Caco-2 (cell line): ENCODE measurements at places on chromosomes 12 and 14.

GRCh38 chr12:14825256-14825655, 11.3 kb upstream of the SMCO3 start:
- no peak for DNase-seq

DNA sequence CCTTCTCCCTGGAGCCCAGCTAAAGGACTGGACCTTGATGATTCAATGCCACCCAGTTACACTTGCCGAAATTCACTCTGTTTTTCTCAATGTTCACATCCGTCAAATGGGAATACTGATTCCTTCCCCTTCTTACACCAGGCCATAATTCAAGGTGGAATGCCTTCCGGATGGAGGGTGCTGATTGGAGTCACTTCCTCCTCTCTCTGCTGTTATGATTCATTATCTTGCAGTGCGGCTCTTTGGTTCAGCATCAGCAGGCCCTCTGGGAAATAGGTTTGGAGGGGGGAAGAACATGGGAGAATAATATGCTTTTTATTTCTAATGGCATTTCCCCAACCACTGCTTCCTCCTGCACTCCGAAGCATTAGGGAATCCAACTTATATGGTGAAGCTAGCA, 390.6 kb upstream of the TBX3 start:
- no peak for DNase-seq

GRCh38 chr12:41905759-41906297, 238.8 kb downstream of the GXYLT1 start:
- no peak for DNase-seq

DNA sequence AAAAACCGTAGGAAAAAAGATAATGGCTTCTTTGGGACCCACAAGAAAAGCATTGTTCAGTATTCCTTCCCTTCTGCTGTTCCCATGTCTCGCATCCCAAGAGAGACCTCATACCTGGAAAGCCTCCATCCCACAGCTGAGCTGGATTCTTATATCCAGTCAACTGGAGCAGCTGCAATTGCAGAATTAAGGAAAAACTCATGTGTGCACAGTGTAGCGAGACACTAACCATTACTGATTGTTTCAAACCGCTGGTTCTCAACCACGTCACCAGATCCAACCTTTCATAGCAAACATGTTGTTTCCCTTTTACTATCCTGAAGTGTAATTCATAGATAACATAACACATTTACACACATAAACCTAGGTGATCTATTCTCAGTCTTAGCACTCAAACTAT, 5.5 kb upstream of the RNASE10 start:
- DNase-seq: no peak

- no peak for DNase-seq
These were observed 115.0 kb downstream of the TMEM260 start for GRCh38 chr14:56694609-56695008.
